ENCODE measurements at places on chromosomes 2 and 18. TPM values are rescaled to one million over a fixed set of nuclear protein-coding genes. Genes with fewer than 3 reads are reported as not detected.

GRCh38 chr2:232365621-232366321 lies 12.8 kb upstream of the ALPP start:
- no peak overlapping the region for H3K27ac ChIP-seq
- H3K4me3 ChIP-seq: no peak overlapping the region
- DNase-seq: no peak

GALNT13 gene
- total RNA-seq: 0.16 TPM

GREB1 gene
- 1.0 TPM for total RNA-seq

GRCh38 chr2:12057436-12058166 lies 311.2 kb downstream of the LPIN1 start:
- H3K4me3 ChIP-seq: no peak overlapping the region
- peaks cover 19% of the 10 kb centered on the region for H3K4me1 ChIP-seq
- peak; percentile 35 for DNase-seq
- no peaks in the 10 kb centered on the region for H3K36me3 ChIP-seq
- no peaks in the 10 kb centered on the region for H3K27me3 ChIP-seq

KIF5C gene
- 19.7 TPM for total RNA-seq

B3GNT7 gene
- total RNA-seq: 0.14 TPM

DNA sequence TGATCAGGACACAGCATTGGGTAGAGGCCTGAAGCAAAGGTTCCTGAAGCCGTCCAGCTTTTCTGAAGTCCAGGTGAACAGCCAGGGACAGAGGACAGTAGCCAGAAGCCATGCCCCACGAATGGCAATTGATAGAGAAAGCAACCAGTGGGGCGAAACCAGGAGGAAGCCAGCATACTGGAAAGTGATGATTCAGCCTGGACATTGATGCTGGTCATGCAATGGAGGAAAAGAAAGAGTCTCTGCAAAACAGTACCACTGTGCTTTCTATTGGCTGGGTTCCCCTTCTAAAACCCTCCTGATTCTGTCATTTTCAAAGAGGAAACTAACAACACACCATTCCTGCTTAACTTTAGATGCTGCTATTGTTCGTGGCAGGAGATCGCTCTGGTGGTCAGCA lies 221.4 kb upstream of the EPAS1 start:
- no peak overlapping the region for H3K4me3 ChIP-seq
- no peaks in the 10 kb centered on the region for H3K27me3 ChIP-seq
- H3K27ac ChIP-seq: no peak overlapping the region
- no peaks in the 10 kb centered on the region for H3K4me1 ChIP-seq
